ENCODE measurements at places on chromosomes 4 and X.

- no peak for DNase-seq
Observed at GRCh38 chr4:110172972-110173371, 25.4 kb downstream of the ELOVL6 start.

- peak; percentile 56 for DNase-seq
Observed at GRCh38 chrX:118495061-118495921, at the start of gene DOCK11. Gene DOCK11 (plus strand): TSS chrX:118495815. CDS start chrX:118495972, 157 bp downstream.

- no peak for DNase-seq
Observed at GRCh38 chr4:7194251-7195140, 2.2 kb downstream of the SORCS2 start.

- no peak for DNase-seq
Observed at GRCh38 chr4:185998791-185999190, 70.2 kb upstream of the TLR3 start.

- no peak for DNase-seq
Observed at GRCh38 chr4:10437735-10438134, 19.5 kb downstream of the ZNF518B start.

GRCh38 chr4:42646013-42646784, 10.7 kb downstream of the ATP8A1 start:
- DNase-seq = no peak

GRCh38 chrX:31092476-31092875, 20.6 kb upstream of the FTHL17 start:
- DNase-seq = no peak

- no peak for DNase-seq
Observed at GRCh38 chrX:12978205-12979025, 3.5 kb downstream of the TMSB4X start.

GRCh38 chr4:4384837-4385236, 2.1 kb upstream of the NSG1 start:
- DNase-seq = no peak

DNA sequence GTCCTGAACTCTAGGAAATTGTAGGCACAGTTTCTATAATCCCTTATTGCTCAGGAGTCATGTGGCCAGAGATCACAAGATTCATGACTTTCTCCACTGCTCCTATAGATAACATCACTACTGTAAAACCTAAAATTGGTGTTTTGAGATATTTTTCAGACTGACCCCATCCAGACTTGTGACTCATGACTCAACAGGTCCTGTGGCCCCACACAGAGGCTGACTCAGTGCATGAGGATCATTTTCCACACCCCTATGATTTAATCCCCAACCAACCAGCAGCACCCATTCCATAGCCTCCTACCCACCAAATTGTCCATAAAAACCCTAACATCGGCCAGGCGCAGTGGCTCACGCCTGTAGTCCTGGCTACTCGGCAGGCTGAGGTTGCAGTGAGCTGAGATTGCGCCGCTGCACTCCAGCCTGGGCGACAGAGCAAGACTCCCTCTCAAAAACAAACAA, 13.2 kb upstream of the XIAP start:
- no peak for DNase-seq

- DNase-seq = no peak
Observed at GRCh38 chrX:1466971-1467561, 14.4 kb upstream of the ASMTL start.

- no peak for DNase-seq
Observed at GRCh38 chr4:37490391-37491347, 195.5 kb downstream of the RELL1 start.

DNA sequence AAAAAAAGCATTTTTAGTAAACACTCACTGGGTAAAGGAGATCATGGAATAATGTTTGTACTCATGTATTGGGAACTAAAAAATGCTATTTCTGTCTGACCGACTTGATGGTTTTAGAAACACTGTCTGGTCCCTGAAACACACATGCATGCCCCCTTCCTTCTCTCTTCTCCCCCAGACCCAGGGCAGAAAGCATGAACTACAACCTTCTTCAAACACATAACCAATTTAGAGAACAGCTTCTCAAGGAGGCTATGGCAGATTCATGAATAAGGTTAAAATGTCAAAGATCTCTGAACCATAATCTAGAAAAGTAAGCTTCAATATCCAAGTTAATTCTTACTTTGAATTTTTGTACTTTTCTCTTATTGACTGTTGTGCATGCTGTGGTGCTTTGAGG, 6.0 kb downstream of the CCNA2 start:
- no peak for DNase-seq

- DNase-seq = no peak
Observed at GRCh38 chrX:67290489-67291220, 253.2 kb upstream of the AR start.

DNA sequence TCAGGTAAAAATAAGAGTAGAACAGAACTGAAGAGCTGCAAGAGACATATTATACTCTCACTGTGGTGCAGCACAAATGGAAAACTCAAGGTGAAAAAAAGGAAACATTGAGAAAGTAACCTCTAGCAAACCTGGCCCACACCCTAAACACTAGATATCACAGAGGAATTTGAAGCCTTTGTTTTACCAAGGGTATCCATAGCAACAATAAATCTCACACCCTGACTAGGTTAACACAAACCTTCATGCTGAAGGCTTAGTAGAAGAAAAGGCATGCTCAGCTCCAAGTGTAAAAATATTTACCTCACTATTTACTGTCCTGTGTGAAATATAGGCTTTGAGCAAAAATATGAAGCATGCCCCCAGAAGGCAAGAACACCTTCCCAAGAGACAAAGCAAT, 61.9 kb upstream of the TAB3 start:
- no peak for DNase-seq

- no peak for DNase-seq
Observed at GRCh38 chr4:76658231-76659102, 223.4 kb downstream of the SHROOM3 start.

DNA sequence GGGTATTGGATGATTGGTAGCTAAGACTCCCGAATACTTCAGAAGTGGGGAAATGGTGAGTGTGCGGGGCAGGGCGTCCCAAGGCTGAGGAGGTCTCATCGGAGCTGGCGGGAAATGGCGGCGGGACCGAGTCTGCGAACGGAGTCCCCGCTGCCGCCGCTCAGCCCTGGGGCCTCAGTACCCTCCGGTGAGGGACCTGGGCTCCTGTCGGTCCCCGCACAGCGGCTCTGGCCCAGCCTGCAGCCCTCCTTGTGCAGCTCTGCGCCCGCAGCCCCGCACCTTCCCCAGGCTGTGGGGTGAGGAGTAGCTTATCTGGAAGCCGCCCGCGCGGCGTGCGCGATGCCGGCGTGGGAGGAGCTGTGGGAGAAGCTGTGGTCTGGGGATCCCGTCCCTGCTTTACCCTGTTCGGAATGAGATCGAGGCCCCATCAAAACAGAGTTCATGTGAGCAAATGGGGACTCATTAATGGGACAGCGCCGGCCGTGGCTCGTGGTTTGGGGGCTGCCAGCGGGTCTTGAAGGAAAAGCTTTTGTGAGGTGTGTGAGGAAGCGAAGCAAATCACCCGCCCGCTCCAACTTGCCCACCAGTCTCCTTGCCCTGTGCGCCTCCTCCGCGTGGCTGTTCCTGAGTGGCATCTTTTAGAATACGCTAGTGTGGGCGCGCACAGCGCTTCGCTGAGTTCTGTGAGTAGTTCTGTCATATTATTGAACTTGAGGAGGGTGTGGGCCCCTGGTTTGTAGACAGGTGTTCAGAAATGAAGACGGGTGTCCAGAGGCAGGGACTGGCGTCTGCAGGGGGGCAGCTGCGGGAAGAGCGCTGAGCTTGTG, 531 bp downstream of the ZNF141 start:
- DNase-seq = peak; percentile 20

- no peak for DNase-seq
Observed at GRCh38 chr4:107624024-107624423, 96.0 kb downstream of the PAPSS1 start.

- no peak for DNase-seq
Observed at GRCh38 chr4:166493924-166494345, 620.9 kb downstream of the TLL1 start.

DNA sequence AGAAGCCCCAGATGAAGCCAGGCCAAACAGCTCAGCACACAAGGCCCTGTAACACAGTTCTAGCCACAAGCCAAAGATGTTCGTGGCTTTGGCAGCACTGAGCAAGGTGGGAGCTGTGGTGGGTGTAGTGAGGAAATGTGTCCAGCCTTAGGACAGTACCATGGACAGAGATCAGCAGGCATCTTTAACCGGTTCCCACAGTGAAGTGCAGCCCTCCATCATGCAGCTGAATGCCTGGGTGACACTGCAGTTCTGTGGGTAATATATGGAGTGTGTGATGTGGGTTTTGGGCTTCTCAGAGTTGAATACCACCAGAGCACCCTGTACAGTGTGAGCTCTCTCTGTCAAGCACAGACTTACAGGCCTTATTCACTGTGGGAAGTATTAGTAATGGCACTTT, 6.0 kb upstream of the NEXMIF start:
- DNase-seq = no peak

- no peak for DNase-seq
Observed at GRCh38 chrX:31845003-31845402, 773.2 kb upstream of the FTHL17 start.
